ENCODE measurements at places on chromosomes 4 and X. TPM values are rescaled to one million over a fixed set of nuclear protein-coding genes. Genes with fewer than 3 reads are reported as not detected.

LRP2BP gene
- 1.7 TPM for total RNA-seq

DNA sequence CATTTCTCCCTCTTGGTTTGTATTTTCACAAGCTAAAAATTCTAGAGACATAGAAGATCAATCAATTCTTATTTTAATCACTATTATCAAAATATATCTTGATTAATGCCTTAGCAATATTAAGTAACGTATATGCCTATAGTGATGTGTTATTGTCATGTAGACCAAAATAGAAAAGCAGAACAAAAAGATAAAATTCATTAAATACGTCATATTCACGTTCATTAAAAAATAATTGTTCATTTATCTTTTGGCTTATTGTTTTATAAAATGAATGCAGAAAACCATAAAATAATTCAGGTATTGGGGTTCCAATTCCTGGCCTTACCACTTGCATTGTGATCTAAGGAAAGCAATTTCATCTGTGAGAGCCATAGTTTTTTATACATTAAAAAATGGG is 72.2 kb downstream of the AMELX start:
- no peak for DNase-seq

DNA sequence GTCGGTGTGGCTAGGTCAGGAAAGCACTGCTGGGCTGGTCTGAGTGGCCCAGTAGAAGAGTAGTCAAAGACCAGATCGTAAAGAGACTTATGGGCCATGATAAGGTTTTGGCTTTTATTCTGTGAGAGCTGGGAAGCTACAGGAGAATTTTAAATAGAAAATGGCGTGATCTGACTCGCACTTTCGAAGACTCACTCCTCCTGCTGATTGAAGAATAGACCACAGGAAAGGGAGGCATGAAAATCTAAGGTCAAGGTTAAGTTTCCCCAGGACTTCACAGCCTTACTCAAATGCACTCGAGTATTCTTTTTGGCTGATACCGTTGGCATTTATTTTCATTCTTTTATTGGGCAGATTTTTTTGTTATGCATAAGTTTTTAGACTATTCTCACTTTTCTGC is 231.4 kb upstream of the ANKRD50 start:
- no peak for DNase-seq

DNA sequence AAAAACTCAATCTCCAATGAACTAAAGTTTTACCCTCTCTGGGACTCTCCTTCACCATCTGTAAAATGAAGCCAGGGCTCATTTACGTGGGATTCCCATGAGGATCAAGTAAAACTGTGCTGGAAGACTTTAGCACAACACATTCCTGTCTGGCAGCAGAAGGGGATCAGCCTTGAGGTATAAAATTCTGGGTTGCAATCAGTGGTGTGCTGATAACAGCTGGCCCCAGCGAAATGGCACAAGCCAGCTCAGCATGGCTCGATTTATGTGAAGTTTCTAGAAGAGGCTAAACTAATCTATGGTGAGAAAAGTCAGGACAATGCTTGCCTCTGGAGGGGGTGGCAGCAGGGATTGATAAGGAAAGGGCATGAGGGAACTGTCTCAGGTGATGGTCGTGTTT is 28.4 kb downstream of the ZNF630 start:
- DNase-seq: no peak
